NCI-H69 (cell line): ENCODE measurements at places on chromosomes 2 and 18.

DNA sequence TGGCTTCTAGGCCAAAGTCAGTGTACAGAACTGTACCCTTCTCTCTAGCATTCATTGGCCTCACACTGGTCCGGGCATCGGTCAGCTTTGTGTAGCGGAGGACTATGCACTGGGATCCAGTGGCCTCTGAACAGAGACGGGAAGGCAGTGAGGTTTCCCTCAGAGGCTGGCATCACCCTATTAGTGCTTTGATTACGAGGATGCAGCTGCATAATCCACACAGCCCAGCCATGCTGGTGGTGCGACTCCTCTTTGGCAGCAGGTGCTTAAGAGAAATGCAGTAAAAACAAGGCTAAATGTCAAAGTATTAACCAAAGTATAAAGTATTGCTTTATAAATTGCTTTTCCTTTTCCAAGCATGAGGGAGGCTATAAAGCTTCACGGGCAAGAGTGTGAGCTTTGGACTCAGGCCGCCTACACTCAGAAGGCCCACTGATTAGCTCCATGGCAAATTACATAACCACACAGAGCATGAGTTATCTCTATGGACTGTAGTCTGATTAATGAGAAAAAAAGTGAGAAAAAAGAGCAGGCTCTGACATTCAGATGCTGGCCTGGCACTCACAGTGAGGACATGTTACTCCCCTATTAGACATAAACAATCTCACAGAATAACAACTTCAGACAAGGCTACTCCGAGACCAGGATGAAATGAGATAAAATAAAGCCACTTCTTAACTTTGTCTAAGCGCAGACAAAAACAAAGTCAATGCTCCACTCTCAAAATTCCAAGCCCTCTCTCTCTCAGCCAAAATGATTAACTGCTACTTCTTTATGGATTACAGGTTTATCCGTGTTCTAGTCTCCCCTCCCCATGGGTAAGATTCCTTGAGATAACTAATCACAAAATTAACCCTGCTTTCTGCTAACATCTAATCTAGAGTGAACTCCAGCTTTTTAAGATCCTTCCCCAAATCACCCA, 6.4 kb upstream of the CRYGC start:
- DNase-seq = no peak

DNA sequence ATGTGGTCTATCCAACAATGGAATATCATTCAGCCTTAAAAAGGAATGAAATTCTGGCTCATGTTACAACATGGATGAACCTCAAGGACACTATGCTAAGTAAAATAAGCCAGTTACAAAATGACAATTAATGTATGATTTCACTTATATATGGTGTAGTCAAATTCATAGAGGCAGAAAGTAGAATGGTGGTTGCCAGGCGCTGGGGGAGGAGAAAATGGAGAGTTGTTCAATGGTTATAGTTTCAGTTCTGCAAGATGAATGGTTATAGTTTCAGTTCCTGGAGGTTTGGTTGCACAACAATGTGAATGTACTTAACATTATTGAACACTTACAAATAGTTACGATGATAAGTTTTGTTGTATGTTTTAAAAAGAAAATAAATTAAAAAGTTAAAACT, 79.2 kb upstream of the IL1R2 start:
- DNase-seq = no peak

DNA sequence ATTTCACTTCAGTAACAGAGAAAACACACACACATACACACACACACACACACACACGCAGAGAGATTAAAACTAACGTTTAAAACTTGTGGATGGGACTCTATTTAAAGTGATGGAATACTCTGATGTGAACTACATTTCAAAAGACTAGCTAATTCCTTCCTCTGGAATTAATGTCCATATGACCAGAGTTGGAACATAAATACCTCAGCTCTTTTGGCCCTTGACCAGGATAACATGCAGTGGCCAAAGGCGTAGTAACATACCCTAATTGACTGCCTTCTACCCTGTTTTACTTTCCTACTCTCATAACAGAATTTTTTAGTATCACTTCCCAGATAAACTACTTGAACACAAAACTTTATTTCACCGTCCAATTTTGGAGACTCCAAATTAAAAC, 671.3 kb upstream of the CHAC2 start:
- no peak for DNase-seq

DNA sequence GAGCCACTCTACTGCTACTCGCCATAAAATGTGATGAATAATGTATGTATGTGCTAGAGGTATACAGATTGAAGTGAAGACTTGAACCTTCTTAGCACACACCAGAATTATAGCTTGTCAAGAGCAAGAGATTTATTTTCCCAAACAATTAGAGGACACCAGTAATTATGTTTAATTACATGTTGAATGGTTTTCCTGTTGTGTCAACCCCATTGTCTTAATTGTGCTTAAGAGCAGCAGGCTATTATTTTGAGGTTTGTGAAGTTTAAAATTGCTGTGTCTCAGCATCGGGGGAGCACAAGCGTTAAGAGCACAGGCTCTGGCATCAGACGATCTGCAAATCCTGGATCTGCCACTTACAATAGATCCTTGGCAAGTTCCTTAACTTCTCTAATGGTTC, 29.0 kb downstream of the KIF5C start:
- peak; percentile 97 for DNase-seq

DNA sequence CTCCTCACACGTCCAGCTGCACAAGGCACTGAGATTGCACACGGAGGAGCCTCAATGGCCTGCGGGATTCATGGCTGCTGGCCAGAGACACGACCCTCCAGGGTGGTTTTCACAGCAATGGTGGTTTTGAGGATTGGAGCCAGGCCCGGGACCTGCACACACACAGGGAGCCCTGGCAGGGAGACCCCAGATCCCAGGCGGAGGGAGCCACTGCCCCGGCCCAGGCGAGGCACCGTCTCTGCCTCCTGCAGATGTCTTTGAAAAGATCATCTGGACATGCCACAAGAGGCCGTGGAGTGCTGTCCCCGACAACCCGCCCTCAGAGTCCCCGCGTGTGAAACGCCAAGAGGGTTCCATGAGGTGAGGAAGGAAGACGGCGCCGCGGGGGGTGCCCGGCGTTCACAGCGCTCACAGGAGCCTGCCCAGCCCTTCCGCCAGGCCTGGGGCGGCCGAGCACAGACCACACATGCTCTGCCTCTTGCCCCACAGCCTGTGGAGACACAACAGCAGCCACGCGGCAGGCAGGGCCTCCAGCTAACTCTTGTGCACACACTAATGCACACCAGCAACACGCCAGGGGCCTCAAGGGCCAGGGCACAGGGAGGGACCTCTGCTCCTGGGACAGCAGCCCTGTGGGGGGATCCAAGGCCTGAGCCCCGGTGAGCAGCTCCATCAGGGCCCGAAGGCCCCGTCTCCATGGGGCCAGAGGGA, 72.8 kb upstream of the CTDP1 start:
- DNase-seq = no peak

DNA sequence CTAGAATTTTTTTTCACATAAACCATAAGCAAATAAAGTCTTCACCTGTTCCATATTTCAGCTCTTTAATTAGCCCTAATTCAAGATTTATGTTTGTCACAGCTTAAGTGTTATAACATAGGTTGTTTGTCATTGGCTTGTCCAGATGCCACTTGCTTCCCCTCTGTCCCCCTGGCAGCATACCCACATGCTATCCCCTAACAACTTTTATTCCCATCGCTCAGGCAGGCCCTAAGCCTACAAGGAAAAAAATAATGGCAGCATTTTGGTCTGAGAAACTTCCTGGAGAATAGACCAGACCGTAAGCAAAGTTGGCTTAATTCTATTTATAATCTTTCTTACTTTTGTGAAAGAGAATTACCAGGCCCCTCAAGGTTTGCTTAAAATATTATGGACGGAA, 173.9 kb downstream of the DNAH6 start:
- no peak for DNase-seq

DNA sequence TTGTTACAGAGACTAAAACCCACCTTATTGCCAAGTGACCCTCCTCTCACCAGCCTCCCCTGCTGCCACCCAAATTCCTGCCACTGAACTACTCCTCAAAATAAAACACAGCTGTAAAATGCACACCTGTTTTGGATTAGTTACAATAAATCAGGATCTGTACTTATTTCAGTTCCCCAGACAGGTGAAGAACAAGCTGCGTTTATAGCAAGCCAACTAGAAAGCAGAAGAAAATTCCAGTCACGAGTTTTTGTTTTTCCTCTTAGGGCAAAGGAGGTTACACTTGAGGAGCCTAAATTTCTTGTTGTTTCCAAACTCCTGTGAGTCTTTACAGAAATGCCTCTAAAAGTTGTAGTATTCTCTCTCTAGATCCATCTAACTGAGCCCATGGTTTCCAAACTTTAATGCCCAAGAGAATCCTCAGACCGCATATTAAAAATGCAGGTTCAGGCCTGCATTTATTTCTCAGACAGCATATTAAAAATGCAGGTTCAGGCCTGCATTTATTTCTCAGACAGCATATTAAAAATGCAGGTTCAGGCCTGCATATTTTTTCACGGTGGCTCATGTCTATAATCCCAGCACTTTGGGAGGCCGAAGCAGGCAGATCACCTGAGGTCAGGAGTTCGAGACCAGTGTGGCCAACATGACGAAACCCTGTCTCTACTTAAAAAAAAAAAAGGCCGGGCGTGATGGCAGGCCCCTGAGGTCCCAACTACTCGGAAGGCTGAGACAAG, 62.2 kb downstream of the ALPK2 start:
- no peak for DNase-seq

DNA sequence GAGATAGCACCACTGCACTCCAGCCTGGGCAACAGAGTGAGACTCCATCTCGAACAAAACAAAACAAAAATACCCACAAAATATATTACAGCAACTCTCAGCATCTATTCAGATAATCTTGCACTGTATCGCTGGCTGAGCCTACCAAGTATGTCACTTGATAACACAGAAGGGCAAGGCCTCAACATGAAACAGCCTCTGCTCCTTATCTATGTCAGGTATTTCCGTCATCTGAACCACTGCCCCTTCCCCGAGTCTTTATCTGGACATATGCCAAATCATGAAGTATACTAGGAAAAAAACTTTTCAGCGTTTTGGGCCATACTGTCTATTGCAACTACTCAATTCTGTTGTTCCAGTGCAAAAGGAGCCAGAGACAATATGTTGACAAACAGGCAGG, 17.7 kb downstream of the PDIA6 start:
- no peak for DNase-seq

DNA sequence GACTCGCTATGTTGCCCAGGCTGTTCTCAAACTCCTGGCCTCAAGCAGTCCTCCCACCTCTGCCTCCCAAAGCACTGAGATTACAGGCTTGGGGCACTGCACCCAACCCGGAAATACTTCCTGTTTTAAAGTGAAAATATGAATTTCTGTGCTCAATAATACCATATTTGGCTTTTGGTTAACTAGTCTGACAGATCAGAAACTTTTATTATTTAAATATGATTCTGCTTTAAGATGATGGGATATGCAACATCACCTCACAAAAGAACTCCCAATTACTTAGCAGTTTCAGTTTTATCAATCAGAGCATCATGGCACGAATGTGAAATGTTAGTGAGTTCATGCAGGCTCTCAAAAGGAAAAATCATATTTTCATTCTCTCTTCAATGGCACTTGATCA, 120.6 kb downstream of the PTRHD1 start:
- DNase-seq = no peak

DNA sequence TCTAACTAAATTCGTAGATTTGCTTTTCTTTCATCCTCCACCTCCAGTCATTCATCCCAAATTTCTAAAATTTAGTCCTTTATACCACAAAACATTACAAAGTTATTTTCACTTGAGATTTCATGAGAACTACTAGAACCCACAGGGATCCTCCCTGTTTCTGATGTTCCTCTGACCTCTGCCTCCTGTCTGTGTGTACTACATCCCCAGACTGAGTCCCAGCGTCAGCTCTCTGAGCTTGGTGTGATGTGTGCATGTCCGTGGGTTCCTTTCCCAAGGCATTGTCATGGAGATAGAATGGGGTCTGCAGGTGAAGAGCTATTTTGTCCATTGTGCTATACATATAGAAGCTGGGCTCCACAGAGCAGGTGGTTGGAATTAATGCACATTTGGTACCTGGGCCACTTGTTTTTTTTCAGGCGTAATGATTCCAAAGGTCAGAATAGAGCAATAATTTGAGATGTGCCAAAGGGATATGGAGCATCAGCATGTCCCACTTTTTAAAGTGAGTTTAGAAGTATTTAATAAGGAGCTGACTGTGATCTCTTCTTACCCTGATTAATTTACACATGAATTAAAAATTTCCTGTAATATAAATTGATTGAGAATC, 151.2 kb upstream of the BOD1L2 start:
- peak; percentile 85 for DNase-seq

DNA sequence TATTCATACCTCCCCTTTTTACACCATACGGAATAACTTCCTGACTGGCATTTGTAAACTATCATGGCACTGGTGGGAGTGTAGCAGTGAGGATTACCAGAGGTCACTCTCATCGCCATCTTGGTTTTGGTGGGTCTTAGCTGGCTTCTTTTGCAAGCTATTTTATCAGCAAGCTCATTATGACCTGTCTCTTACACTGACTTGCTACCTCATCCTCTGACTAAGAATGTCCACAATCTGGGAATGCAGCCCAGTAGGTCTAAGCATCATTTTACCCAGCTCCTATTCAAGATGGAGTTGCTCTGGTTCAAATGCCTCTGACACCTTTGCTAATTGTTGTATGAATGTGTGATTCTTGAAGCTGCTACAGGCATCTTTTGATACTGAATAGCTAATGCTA, 950.8 kb upstream of the SLC39A10 start:
- no peak for DNase-seq

DNA sequence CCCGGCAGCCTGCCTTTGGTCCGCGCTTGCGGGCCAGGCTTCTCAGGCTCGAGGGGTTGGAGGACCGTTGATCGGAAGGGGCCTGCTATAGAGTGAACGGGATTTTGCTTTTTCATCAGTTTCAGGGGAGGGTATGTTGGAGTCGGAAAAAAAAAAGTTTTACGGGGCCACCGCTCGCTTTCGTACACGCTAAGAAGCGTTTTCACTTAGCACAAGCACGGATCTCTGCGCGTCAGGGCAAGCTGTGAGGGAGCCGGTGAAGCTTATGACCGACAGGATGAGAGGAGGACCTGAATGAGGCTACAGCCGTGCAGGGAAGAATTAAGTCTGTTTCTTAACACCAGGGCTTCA, 443 bp downstream of the CPSF3 start:
- DNase-seq = peak; percentile 28

DNA sequence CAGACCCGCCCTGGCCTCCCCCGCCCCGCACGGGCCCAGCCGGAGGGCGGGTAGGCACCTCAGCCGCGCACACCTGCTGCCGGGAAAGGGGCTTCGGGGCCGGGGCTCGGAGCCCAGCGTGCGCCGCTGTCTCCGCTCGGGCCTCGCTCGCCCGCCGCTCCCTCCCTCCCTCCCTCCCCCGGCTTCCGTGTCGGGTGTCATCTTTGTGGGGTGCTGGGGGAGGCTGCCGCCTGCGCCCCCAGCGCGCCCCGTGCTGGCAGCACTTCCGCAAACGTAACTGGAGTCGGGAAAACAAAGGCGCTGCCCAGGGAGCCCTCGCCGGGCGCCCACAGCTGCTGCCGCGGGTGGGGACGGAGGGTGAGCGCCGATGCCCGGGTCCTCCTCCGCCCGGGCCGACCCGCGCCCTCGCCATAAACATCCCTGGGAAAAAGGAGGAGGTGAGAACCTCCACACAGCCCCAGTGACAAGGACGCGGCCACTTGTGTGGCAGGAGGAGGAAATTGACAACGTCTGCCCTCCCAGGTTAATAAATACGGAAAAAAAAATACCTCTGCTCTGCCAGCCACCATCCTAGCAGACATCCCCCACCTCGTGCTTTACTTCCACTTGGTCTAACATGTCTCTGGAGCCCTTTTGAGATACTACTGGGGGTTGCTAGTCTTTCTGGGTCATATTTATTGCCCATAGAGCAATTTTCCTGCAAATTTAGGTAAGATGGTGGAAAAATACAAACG, 550 bp downstream of the MFSD6 start:
- DNase-seq = peak; percentile 86
